ENCODE measurements at places on chromosomes 1 and 21.

GRCh38 chr1:181352695-181353094, 130.6 kb upstream of the CACNA1E start:
- DNase-seq = no peak

GRCh38 chr1:156815961-156816422, 656 bp downstream of the SH2D2A start:
- DNase-seq = no peak

DNA sequence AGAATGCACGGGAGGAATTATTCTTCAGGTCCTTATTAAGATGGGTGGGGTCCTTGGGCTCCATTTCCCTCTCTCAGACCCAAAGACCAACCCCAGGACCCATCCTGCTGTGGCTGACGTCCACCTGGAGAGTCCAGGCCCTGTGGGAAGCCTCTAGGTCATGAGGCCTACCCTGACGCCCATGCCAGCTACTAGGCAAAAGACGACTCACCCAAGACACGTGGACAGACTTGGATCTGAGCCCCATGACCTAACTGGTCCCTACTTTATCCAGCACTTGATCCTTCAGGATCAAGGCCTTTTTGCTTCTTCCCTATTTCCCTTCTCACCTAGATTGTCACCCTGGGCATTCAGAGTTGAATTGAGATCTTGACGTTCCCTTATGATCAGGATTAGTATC, 56.0 kb upstream of the CASZ1 start:
- no peak for DNase-seq

DNA sequence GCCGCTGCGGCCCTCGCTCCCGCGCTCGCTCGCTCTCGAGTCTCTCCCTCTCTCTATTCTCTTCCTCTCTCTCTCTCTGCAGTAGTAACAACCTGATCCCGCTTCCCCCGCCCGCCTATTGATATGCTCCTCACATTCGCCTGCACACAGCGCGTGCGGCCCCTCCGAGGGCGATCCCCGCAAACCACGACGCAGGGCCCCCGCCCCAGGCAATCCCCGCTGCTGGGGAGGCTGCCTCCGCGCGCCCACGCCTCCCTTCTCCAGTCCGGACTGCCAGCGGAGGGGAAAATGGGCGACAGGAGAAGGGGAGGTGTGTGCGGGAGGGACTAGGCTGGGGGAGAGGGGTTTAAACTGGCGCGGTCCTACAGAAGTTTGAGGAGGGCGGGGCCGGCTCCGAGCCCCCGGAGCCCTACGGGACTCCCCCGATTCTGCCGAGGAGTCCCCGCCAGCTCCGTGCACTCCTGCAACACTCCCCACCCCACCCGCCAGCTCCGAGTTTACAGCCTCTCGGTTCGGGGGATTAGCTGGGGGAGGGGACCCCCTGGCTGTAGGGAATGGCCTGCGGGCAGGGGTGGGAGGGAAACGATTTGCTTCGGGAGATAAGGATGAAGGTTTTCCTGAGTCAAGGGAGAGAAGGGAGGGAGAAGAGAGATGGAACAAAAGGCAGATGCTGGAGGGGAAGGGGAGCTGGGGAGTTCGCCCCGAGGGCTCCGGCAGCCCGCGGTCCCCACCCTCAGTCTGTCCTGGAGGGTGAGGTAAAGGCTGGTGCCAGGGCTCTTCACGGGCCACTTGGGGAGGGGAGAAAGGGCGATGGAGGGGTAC, 66.6 kb downstream of the SYT2 start:
- no peak for DNase-seq

GRCh38 chr1:42963378-42964043, 4.8 kb upstream of the SLC2A1 start:
- no peak for DNase-seq

- no peak for DNase-seq
Observed at GRCh38 chr1:224069138-224069537, 44.8 kb upstream of the FBXO28 start.

- DNase-seq = no peak
Observed at GRCh38 chr1:65150583-65151263, 2.7 kb downstream of the AK4 start.
